ENCODE measurements at places on chromosomes 4 and X.

DNA sequence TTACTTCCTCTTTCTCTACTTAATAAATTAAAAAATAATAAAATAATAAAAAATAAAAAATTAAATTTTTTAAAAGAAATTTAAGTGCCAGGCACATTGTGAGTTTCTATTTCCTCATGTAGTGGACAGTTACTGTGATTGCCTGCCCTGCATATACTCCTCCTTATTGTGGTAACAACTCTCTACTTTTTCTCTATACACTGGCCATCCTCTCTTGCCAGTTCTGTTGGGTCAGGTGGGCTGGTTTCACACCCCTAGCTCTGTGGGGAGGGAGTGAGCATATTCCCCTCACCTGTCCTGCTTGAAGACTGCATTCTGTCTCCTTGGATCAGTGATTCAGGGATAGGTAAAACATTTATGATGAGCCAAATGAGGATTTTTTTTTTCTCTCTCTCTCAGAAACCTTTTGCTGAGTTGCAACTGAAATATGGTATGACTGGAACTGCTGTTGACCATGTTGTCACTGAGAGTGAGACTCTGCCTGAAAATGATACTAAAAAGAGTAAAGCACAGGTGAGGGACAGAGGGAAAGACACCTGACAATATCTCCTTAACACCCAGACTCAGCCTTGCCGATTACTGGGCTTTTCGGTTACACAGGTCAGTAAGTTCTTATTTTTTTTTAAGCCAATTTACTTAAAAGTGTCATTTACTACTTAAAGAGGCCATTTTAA lies 37.2 kb downstream of the CXXC4 start:
- no peak for DNase-seq

GRCh38 chr4:169212981-169213380 lies 57.8 kb downstream of the SH3RF1 start:
- DNase-seq = no peak

GRCh38 chrX:77003956-77004355 lies 443.2 kb upstream of the FGF16 start:
- no peak for DNase-seq

- DNase-seq = no peak
Observed at GRCh38 chrX:10467793-10468192, 152.6 kb downstream of the MID1 start.

- peak; percentile 51 for DNase-seq
Observed at GRCh38 chrX:136147315-136147901, at the start of gene FHL1. Gene FHL1, plus strand, starts transcription at chrX:136147533.

- no peak for DNase-seq
Observed at GRCh38 chrX:14504960-14505538, 24.3 kb upstream of the GLRA2 start.

Measured in CD4-positive, alpha-beta T cell treated with Interleukin-2 at 100 ng/mL for 4 hours (primary cell).